ENCODE measurements at places on chromosomes 1 and 21.

DNA sequence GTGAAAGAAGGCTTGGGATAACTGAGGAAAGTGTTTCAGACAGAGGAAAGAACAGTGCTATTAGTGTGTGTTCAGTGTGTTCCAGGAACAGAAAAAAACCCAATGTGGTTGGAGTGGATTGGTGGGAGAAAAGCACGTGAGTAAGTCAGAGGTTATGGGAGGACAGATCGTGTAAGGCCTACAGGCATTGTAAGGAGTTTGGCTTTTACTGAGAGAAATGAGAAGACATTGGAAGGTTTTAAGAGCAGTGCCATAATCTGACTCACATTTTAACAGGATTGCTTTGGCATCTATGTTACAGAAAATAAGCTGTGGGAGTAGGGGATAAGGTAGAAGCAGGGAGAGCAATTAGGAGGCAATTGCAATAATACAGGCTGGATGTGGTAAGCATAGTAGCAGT lies 4.8 kb downstream of the ARPC5 start:
- no peak for DNase-seq

DNA sequence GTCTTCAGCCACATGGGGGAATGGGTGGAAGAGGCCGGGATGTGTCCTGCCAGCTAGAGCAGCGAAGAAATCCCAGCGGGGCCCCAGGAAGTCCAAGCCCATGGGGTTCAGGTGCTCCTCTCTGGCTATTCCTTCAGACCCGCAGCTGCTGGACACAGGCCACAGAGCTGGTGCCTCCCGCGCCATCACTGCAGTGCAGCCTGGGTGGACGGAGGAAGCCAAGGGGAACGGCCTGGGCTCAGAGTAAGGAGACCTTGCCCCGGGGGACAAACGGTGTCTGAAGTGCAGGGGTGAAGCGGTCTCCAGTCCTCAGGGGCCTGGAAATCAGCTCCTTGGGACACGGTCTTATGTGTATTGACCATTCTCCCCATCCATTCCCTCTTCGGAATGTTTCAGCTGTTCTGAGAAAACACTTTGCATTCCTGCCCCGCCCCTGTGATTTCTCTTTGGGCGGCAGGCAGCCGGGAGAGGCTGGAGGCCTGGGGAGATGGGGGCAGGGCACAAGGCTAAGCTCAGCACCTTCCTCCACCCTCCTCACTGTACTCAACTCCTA lies 18.4 kb downstream of the MTHFR start:
- no peak for DNase-seq

DNA sequence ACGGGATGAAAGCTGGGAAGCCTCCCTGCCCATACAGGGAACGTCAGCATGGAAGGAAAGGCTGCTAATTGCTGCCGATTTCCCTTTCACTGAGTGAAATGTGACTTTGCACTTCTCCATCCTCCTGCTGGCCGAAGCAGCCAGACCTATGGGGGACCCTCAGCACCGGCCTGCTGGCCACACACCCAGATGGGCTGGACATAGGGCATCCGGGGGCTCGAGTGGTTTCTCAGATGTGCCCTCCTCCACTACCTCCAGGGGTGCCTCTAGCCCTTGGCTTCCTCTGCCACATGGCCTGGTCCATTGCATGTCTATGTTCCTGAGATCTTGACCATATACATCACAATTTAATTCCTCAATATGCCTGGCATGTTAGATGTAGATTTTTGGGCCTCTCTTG lies 79.7 kb downstream of the LRRN2 start:
- no peak for DNase-seq

DNA sequence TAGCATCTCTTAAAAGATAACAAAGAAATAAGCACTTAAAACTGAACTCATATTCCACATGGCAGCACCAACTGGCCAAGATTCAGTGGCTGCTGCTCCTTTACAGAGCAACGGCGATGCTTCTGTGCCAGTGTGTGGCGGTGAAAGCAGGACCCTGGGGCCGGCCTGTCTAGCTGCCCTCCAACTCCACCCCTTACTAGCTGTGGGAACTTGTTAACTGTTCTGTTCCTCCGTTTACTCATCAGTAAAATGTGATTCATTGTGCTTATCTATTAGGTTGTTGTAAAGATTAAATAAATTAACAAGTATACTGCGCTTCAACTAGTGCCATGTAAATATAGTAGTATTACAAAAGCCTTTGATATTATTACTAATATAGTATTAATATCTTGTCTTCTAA lies 133.2 kb downstream of the GDAP2 start:
- no peak for DNase-seq

DNA sequence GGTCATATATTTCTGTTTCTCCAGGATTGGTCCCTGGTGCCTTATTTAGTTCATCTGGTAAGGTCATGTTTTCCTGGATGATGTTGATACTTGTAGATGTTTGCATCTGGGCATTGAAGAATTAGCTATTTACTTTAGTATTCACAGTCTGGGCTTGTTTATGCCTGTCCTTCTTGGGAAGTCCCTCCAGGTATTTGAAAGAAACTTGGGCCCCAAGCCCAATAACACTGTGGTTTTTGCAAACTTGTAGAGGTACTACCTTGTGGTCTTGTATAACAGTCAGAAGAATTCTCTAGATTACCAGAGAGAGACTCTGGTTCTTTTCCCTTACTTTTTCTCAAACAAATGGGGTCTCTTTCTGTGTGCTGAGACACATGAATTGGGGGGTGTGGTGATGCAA lies 251.4 kb upstream of the B3GALT2 start:
- DNase-seq: no peak

GRCh38 chr1:207115269-207115668 lies 11.2 kb downstream of the C4BPA start:
- no peak for DNase-seq

- DNase-seq: no peak
Measured at GRCh38 chr1:68969441-68969840, 472.6 kb upstream of the DEPDC1 start.

DNA sequence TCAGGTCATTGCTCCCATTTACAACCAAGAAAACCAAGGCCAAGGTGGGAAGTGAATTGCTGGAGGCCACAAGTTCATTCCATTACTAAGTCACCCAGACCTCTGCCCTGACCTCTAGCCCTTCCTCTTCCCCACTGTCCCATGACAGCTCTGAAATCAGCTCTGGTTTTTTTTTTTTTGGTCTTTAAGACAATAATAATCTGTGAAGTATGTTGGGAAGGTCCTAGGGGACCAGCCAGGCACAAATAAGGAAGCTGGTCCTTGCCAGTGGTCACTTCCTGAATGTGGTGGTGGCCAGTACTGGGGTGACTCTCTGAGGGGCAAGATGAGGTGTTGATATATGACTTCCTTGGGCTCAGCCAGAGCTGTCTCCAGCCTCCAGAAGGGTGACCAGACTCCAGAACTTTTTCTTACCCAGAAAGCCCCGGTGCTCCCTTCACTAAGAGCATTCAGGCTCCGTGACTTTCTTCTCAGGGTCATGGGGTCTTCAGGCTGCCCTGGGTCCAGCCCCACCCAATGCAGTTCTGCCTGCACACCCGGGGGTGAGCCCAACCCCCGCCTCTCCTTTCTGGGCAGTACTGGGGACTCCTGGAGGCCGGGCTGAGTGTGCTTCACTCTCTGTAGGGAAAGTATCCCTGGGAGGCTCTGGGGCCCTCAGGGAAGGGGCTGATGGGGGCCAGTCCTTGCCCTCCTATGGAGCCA lies 159.6 kb downstream of the PTPRU start:
- DNase-seq: no peak
